Activated CD4-positive, alpha-beta T cell treated with anti-CD3 and anti-CD28 coated beads, Interleukin-2, amount 10 ng/mL, durations not matched to agents 24 days and 14 days (primary cell): ENCODE measurements at places on chromosomes 4 and X. TPM values are rescaled to one million over a fixed set of nuclear protein-coding genes. Genes with fewer than 3 reads are reported as not detected.

DNA sequence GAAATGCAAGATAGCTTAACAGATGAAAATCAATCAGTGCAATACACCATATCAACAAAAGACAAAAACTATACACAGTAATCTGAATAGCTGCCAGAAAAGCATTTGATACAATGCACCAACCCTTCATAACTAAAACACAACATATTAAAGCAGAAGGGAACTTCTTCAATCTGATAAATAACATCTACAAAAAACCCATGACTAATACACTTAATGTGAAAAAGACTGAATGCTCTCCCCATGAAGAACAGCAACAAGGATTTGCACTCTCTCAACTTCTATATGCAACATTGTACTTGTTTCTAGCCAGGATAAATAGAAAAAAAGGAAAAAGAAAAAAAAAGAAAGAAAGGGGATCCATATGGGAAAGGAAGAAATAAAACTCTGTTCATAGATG, 139.7 kb downstream of the RBM47 start:
- no peak for DNase-seq

YTHDC1 gene
- total RNA-seq: 79.9 and 83.9 TPM in 2 replicates

DNA sequence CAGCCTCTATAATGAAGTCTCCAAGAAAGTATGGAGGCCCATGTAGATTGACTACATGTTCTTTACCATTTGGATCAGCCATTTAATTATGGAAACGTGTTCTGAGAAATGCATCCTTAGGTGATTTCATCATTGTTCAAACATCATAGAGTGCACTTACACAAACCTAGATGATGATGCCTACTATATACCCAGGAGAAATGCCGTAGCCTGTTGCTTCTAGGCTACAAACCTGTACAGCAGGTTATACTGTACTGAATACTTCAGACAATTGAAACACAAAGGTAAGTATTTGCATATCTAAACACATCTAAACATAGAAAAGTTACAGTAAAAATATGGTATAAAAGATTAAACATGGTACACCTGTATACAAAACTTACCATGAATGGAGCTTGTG, 186.5 kb upstream of the FSTL5 start:
- DNase-seq: no peak

DNA sequence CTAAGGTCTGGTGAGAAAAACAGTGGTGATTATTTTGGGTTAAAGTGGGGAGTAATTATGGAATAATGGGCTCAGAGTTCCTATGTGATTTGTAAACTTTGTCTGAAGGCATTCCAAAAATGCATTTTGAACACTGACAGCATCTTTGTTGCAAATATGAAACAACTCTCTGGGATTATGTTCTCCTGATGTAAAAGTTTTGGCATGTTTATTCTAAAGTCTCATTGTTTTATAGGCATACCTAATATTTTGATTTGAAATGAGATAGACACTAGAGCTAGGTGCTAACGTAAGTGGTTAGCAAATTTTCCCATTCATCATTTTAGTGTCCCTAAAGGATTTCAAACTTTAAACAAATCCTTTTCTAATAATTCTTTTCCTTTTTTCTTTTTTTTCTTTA, 140.9 kb upstream of the ANXA3 start:
- no peak for DNase-seq
